Renal cortical epithelial cell (primary cell): ENCODE measurements at places on chromosomes 5 and 9.

DNA sequence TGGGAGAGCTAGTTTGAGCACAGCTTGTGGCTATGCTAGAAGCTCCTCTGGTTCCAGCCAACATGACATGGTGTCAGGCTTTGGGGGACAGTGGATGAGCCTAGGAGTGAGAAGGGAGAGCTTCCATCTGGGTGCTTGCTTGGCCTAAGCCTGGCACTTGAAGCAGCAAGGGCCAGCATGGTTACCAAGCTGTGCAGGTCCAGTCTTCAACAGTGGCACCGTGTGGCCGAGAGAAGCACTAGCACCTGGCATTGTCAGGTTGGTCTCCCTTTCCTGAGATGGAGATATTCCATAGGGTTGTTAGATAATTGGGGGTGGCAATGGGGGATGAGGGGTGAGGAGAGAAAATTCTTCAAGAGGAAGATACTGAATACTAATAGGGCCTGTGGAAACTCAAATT is 261.9 kb downstream of the PBX3 start:
- no peak for DNase-seq

DNA sequence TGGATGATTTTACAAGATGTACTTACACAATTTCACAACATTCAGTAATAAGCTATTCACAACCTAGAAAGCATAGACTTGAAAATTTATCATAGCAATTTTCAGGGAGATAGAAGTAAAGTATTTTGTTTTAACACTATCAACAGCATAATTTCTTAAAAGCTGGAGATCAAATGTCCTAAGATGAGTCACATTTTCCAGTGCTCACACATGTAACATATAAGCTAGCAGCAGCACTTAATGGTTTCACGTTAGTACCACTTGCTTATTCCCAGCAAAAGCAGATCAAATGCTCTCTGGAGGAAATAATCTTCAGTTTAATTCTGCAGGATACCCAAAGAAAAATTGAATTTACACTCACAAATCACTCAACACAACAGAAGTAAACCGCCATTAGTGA is 6.5 kb downstream of the OR13C8 start:
- no peak for DNase-seq

DNA sequence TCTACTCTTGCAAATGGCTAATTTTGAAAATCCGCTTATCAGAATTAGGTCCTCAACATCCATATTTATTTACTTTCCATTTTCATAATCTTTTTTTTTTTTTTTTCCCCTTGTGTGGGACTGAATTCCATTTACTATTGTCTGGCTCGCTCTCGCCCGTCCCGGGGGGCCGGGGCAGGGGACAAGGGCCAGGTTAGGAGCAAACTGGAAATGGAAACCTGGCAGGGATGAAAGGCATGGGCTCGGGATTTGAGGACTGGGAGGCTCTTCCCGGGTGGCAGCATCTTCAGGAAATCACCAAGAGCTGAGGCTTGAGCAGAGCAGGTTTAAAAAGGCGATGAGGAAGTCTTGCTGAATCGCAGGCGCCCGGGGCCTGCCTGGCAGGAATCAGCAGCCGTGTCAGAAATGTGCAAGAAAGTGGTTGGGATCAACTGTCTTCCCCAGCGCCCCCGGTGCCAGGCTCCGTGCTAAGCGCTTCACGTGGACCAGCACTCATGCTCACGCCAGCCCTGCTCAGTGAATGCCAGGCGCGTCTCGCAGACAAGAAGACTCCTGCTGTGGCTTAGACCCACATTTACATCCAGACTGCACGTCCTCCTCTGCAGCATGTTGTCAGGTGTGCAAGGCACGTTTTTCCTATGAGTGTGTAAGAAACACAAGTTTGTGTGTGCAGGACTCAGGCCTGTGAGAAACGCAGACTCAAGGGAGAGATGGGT is 66.3 kb upstream of the UNC5A start:
- DNase-seq: no peak

- DNase-seq: no peak
These were observed 10.7 kb upstream of the IRX1 start for GRCh38 chr5:3584724-3585531.

GRCh38 chr9:135281791-135282737 is 194.6 kb downstream of the OLFM1 start:
- no peak for DNase-seq

GRCh38 chr9:96487029-96487396 is 37.0 kb downstream of the HABP4 start:
- no peak for DNase-seq

DNA sequence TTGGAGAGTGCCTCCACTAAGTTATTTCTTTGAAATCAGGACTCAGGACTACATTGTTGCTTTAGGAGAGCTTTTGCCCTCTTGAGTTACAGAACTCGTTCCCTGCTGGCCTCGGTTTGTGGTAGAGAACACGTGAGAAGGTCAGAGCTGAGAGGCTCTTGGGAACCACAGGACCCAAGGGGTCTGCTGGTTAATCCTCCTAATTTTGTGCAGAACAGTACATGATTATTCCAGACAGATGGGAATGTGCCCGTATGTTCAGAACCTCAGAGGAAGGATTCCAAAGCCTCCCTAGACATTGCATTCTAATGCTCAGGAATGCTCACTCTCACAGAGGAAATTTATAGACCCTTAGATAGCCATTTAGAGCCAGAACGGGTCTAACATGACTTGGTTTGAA is 25.2 kb upstream of the BASP1 start:
- no peak for DNase-seq

GRCh38 chr5:21784487-21784886 is 1068.7 kb downstream of the CDH12 start:
- no peak for DNase-seq

- DNase-seq: no peak
These were observed 69.0 kb downstream of the MEF2C start for GRCh38 chr5:88813805-88814575.

DNA sequence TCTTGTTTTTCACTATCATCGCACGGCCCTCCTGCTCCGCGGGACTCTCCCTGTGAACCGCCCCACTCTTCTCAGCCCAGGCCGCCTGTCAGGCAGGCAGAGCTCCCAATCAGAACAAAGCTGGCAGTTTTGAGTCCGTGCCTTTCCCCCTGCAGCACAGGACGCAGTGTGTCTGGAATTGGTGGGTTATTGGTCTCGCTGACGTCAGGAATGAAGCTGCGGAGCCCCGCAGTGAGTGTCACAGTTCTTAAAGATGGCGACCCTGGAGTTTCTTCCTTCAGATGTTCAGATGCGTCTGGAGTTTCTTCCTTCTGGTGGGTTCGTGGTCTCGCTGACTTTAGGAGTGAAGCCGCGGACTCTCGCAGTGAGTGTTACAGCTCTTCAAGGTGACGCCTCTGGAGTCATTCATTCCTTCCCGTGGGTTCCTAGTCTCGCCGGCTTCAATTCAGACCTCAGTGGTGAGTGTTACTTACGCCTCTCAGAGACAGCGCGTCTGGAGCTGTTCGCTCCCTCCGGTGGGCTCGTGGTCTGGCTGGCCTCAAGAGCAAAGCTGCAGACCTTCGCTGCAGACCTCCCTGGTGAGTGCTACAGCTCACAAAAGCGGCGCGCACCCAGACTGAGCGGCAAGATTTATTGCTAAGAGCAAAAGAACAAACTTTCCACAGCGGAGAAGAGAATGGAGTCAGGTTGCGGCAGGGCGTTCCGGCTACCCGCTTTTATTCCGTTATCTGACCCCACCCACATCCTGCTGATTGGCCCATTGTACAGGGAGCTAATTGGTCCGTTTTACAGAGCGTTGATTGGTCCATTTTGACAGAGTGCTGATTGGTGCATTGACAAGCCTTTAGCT is 7.4 kb downstream of the ZDHHC11B start:
- no peak for DNase-seq

- DNase-seq: no peak
These were observed 133.0 kb downstream of the SLC28A3 start for GRCh38 chr9:84207491-84207951.

DNA sequence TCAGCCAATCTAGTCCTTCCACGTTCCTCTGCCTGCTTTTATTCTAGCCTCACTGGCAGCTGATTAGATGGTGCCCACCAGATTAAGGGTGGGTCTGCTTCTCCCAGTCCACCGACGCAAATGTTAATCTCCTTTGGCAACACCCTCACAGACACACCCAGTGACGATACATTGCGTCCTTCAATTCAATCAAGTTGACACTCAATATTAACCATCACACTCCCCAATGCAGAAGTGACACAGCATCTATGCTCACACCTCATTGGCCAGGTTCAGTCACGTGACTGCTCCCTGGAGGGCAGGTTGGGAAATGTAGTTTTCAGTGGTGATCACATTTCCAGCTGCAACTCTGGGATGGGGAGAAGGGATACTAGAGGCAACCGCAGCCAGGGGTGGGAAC is 13.0 kb downstream of the SUSD3 start:
- DNase-seq: no peak

DNA sequence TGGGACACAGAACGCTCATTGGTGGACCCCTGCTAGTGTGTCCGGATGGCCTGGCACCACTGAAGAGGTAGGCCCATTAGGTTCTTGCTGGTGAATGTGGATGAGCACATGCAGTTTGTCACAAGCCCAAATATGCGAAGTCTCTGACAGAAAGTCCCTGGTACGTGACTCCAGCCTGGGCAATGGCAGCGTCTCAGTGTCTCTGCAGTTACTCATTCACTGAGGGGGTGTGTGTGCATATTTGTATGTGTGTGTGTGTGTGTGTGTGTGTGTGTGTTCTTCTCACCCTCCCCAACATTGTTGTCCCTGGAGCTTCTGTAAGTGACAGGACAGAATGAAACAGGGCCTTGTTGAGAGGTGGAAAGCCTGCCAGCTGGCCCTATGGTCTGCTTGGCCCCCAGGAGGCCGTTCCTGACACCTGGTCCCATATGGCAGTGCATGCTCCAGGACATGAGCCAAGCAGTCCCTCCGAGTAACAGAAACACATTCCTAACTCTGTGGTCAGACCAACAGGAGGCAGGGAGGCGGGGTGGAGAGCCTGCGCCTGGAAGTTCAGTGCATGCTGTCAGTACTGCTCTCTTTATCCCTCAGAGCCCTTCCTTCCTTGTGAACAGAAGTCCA is 169.9 kb downstream of the SLC28A3 start:
- DNase-seq: peak; percentile 94
